HepG2 (cell line): ENCODE measurements at places on chromosomes 3 and 15.

GRCh38 chr3:48399387-48400172, 27.6 kb downstream of the FBXW12 start:
- no peak for DNase-seq

- DNase-seq = peak; percentile 2
Observed at GRCh38 chr3:130800829-130801228, 54.2 kb upstream of the PIK3R4 start.

GRCh38 chr3:73225146-73225855, 163.8 kb downstream of the EBLN2 start:
- DNase-seq = no peak

DNA sequence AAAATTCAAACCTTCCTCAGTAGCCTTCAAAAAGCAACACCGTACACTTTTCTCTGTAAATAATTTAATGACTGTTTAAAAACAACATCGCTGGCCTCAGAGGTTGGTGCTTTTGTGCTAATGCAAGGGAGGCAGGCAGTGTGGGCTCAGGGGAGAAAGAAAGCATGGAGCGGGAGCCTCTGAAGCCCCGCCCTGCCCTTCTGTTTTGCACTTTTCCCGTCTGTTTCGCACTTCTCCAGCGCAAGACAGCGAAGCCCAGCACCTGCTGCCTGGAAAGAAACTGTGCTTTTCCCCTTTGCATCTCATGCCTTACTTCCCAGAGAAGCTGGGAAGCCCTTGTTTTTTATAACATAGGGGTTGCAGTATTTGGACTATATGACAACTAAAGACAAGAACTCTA, 23.1 kb downstream of the TRPM1 start:
- DNase-seq = no peak

GRCh38 chr3:158683230-158683962, 10.9 kb upstream of the LXN start:
- DNase-seq = no peak

DNA sequence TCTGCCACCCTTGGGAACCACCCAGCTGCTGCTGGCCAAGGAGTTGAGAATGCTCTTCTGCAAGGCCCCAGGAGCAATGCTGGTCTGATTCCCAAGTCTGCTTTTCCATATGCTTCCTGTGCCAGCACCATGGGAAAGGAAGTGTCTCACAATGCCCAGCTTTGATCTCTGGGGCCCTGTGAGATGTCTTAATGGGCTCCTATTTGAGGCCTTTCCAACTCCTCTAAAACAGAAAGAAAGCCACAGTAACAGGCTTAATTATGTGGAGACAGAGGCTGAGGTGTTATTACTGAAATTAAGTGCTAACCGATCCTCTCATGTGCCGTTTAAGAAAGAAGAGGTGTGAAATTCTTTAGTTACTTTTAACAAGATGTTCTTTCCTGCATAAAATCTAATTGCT, 4.5 kb downstream of the EOGT start:
- no peak for DNase-seq

- DNase-seq = no peak
Observed at GRCh38 chr15:35746121-35746520, 200.2 kb upstream of the DPH6 start.

DNA sequence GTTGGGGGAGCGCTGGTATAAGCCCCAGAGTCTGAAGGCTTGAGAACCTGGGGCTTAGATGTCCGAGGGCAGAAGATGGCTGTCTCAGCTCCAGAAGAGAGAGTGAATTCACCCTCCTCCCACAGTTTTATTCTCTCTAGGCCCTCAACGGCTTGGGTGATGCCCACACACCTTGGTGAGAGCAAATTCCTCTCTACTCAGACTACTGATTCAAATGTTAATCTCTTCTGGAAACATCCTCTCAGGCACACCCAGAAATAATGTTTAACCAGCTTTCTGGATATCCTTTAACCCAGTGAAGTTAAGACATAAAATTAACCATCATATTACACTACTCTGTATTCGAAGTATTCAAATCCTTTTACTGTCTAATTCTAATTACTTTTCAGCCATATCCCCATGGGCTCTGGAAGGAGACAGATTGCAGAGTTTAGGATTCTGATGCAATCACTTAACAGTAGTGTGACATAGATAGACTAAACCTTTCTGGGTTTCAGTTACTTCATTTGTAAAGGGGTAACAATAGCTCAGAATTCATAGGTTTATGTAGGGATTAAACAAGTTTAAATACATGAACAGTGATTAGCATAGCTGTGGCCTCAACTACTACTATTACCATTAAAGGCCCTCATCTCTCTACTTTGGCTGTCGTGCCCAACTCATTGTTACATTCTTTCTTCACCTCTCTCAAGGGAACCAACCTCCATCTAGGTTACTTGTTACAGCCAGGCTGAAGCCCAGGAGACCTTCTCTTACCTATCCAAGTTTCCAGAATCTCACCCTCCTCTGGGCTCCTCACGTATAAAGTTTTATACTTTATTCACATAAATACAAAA, 25.7 kb upstream of the ANO10 start:
- DNase-seq = no peak
